ENCODE measurements at places on chromosomes 4 and X.

DNA sequence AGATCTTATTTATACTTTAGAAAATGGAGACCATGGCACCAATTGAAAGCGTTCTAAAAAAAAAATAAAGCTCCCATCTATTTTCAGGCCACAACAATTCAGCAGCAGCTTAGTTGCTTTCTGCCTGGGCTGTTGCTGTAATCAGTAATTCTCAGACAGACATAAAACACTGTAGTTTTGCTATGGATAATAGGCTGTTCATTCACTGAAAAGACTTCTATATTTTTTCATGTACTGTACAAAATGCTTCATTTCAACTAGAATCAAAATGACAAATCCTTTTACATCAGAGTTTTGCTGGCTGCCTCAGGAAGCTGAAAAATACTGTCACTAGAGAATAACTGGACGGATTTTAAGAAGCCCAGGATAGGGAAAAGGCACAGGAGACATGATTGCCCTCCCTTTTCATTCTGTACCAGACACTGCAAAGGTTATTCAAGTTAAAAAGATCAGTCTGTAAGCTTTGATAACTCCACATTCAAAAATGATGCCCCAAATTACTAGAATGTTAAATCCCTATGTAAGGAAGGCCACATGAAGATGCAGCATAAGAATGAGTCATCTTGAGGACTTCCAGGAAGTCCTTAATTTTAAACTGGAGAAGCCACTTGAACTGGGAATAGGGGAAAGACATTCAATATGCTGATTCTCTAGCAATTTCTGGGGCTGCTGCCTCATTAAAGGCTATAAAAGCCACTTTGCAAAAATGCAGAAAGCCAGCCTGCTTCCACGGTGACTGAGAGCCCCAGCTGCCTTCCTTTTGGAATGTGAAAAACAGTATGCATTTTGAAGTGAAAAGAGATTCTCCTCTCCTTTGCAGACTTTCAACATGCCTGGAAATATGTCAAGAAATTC is 403.2 kb upstream of the RASGEF1B start:
- DNase-seq, result no peak

DNA sequence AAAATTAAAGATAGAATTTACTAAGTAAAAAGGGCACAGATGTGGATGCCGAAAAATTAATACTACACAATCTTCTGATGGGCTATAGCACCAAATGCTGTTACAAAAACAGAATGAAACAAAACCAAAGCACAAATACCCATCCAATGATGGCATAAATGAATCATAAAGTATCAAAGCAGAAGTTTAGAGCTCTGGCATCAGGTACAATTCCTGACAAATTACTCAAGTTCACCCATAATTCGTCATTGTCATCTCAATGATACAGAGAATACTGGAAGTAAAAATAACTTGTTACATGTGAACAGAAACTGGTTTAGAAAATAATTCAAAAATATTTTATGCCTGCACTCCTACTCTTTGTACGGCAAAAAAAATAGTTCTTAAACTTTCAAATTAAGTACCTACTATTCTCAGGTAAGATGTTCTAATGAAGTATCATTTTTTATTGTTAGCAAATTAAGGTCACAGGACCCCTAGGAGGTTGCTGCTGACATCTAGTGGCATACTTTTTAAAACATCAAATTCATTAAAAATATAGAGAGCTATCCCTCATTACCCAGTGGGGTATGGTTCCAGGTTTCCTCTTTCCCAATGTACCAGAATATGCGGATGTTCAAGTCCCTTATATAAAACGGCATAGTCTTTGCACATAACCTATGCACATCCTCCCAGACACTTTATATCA is 126.1 kb downstream of the INPP4B start:
- no peak for DNase-seq

DNA sequence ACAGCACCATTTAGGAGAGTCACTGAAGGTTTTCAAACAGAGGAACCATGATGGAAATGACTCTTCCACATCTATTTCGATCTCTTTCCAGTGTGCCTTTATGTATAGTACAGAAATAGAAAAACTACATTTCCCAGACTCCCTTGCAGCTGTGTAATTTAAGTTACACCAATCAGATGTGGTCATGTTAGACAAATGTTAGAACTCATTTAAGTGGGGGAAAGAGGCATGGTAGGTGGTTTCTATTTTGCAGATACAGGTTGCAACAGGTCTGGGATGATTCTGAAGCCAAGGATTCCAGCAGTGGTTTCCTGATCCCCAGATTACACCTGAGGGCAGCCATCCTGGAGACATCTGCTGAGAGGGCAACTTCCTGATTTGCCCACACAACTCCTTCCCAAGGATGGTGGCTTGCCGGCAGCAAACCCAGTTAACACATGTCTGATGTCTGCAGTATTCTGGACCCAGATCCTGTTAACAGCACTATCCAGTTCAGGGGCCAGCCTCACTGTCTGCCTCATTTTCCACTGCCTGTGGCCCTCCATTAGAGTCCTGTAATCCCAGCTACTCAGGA is 38.7 kb upstream of the PDK3 start:
- no peak for DNase-seq

DNA sequence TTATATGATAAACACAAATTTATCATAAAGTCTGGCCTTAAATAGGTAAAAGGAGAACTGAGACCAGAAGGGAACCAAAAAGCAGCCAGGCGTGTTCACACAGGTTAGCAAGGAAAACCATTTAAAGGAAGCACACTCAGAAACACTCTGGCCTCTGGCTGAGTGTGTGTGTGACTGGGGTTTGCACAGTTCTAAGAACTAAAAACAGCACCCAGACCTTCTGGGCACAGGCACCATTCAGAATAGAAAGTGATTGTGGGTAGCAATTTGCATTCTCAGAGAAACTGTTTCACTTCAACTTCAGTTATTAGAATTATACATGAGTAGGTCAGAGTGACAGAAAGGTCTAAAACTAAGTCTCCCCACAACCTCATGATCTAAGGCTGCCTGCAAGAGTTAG is 10.0 kb downstream of the GPR82 start:
- no peak for DNase-seq

GRCh38 chr4:56253666-56254305 is 133.5 kb downstream of the AASDH start:
- no peak for DNase-seq
